ENCODE measurements at places on chromosomes 5 and 9.

- no peak for DNase-seq
Observed at GRCh38 chr9:108463932-108464606, 391.7 kb downstream of the ACTL7B start.

DNA sequence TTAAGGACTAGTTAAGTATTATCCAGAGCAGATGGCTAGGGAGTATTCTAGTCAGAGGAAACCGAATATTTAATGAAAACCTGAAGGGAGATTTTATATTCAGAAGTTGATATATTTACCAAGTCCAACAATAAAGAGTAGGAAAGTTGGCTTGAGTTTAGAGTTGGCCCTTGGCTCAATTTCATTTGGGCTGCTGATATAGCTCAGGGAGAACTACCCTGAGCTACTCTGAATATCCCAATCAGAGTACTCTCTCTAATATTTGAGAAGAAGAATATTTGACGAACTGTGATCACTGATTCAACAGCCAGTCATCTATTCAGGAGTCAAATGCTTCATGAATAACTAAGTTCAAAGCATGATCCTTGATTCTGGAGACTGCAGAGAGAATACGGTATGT lies 34.5 kb downstream of the TBCA start:
- DNase-seq = no peak

GRCh38 chr9:35763803-35764202 lies 9.7 kb upstream of the MSMP start:
- DNase-seq = no peak

DNA sequence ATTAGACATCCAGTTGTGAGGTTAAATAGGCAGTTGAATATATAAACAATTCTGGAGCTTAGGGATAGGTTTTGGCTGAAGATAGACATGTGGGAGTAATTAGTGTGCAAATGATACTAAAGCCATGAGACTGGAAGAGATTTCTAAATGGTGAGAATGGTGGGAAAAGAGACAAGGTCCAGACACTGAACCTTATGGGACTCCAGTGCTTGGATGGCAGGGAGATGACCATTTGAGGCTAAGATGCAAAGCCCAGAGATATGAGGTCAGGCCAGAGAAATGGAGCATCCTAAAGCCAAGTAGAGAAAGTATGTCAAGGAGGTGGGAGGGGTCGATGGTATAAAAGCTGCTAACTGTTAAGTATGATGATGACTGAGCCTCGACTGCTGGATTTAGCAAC lies 115.6 kb downstream of the SEMA5A start:
- DNase-seq = no peak

- no peak for DNase-seq
Observed at GRCh38 chr5:67619235-67619634, 422.6 kb upstream of the CD180 start.

GRCh38 chr9:125121146-125121545 lies 22.2 kb downstream of the SCAI start:
- no peak for DNase-seq

- no peak for DNase-seq
Observed at GRCh38 chr5:64872044-64872443, 103.3 kb downstream of the CWC27 start.

DNA sequence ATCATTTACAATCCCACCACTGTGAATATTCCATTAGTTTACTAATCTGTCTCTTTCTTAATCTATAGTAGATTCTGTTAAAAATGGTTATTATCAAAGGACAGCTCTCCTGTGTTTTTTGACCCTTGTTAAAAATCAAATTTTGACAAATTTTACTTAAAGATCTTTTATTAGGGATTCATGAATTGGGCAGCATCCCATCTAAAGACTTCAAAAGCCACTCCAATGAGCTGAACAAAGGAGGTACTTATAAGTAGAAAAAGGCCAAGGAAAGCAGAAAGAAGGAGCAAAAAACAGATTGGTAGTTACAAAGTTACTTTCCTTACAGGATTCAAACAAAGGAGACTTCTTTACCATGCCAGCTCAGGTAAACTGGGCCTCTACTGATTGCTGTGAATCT lies 44.5 kb upstream of the PTPDC1 start:
- DNase-seq = no peak

DNA sequence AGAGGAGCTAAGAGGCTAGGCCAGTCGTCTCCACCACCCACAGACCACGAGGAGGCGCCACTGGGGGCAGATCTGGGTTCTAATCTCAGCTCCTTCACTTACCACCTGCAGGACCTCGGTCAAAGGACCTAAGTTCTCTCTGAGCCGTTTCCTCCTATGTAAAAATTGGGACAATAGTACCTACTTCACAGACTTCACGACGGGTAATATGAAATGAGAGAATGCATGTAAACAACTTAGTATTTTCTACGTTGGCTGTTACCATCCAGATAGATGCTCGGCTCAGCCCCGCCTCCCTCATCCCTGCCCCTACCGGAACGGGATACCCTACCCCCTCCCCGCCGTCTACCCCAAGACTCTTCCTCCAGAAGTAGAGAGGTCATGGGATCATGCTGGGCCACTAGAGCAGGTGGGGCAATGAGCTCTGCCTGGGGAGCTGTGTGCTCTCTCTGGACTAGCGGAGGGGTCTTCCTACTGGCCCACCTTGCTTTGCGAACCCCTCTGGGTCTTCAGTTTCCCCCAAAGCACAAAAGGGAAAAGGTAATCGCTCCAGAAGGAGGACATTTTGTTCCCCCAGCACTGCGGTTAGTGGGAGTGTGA lies 541 bp downstream of the GNPDA1 start:
- peak; percentile 38 for DNase-seq

GRCh38 chr9:94912700-94913249 lies 186.3 kb downstream of the AOPEP start:
- no peak for DNase-seq

DNA sequence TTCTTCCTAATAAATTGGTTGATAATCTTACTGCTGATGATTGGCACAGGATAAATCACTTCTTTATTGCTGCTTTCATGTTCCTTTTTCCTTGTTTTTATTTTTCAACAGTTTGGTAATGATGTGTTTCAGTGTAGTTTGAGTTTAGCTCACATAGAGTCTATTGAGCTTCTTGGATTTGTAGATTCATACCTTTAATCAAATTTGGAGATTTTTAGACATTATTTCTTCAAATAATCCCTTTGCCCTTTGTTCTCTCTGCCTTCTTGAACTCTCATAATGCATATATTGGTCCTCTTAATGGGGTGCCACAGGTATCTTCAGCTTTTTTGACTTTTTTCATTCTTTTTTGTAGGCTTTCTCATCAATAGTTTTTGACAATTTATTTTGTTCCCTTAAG lies 275.3 kb downstream of the TLE4 start:
- no peak for DNase-seq

DNA sequence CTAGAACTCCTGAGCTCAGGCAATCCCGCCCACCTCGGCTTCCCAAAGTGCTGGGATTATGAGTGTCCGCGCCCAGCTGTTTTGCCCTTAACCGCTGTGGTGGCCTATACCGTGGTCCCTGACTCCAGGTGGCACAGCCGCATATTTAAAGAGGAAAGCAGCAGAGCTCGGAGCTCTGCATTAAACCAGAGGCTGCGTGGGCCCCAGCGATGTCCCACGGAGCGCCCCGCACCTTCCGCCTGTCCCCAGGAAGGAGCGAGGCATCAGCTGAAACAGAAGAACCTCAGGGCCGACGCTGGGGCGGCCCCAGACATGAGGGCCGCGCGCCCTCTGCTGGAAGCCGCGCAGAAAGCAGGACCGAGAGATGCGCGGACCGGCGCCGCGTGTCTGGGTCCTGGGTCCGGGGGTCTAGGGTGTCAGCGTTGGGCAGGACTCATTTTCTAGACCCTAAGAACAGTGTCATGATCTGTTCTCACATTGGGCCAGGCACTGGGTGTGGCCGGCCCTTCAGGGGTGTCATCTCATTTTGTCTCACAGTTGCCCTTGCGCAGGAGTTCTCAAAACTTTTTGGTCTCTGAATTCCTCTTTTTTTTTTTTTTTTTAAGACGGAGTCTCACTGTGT lies 37.7 kb downstream of the LAMC3 start:
- DNase-seq = peak; percentile 22

- peak; percentile 13 for DNase-seq
Observed at GRCh38 chr9:131578731-131579504, 33.6 kb downstream of the PRRT1B start.

- no peak for DNase-seq
Observed at GRCh38 chr9:116572095-116572748, 114.9 kb upstream of the TRIM32 start.

All from activated CD8-positive, alpha-beta memory T cell treated with anti-CD3 and anti-CD28 coated beads for 4 hours (primary cell).